Testis (tissue), 5 donors: ENCODE measurements at places on chromosomes 2 and 18. TPM values are rescaled to one million over a fixed set of nuclear protein-coding genes. Genes with fewer than 3 reads are reported as not detected.

GRCh38 chr2:69964353-69964841, 3.0 kb upstream of the ASPRV1 start:
- DNase-seq = no peak

GRCh38 chr2:11953258-11953657, 206.8 kb downstream of the LPIN1 start:
- no peak for DNase-seq

C2orf15 gene
- 1.7 TPM for total RNA-seq

DNA sequence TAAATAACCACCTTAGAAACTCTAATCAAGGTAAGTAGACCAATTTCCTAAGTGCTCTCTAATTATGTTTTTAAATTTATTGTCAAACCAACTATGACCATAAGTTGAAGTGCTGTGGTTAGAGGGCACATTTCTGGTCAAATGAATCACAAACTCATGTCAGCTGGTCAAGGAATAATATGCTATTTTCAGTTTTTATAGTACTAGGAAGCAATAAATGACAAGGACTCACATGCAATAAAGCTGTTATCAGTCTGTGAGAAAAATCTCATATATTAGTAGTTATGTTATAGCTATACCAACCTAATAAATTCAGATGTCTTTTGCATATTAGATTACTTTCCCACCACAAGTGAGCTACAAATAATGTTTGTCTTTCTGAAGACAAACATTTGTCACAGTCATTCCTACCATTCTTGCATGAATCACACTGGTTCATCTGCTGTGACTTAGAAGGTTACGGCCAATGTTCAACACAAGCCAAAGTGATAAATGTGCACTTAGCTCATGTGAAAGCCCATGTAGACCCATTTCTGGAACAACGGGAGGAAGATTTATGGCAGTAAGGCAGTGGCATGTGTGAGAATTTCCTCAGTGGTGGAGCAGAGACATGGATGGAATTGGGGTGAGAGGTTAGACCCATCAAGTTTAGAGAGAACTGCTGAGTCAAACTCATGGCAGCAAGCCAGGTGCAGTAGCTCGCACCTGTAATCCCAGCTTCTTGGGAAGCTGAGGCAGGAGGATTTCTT, 27.4 kb upstream of the CCNYL1 start:
- no peak for DNase-seq

SERPINB10 gene
- total RNA-seq = not detected

DNA sequence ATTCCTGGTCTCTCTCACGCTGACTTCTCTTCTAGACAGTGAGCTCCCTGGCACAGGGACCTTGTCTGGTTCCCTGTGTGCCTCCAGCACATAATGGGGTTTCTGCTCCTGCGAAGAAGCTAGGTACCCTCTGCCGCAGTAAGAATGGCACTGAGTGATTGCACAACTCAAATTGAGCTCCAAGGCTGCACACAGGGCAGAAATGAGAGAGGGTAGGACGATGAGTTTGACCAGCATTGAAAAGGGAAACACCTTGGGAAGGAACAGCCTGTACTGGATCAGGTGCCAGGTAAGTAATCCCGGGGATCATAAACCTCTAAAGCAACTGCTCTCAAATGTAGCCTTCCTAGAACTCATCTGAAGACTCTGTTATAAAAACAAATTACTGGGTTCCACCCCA, 21.0 kb upstream of the MSGN1 start:
- no peak for DNase-seq

DNA sequence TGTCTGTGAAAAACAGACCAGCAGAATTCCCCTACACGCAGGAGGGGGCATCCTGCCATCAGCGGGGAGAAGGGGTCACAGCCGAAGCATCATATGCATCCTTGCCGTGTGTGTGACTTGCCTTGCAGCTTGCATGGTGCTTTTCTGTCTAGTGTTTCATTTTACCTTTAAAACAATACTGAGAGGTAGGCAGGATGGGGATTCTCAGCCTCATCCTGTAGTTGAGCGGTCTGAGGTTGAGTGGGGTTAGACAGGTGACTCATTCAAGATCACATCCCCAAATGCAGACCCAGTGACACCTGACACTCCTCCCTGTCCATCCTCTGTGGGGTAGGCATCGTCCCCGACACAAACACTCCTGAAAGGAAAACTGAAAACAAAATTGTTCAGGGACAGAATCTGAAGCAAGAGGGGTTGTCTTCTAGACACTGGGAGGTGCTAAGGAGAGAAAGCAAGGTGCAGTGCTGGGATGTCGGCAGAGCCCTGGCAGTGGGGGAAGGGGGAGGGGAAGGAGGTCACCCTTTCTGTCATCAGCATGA, 7.9 kb downstream of the ARL4C start:
- DNase-seq = no peak

GRCh38 chr18:3029215-3029952, 16.4 kb upstream of the LPIN2 start:
- peak; percentile 87 for DNase-seq

DNA sequence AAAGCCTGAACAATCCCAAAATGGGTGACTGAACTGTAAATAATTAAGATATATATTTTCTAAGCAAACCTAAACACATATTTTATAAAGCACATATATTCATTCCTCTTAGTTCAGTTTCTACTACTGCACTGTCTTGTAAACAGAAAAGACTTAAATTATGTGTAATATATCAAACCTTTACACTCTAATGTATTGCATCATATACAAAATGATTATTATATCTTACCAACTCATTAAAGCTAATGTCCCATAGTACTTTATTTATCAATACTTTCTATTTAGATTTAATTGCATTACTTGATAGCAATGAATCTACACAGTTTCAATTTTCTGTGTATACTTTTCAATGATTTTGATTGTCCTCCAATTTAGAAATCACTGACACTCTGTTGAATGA, 111.0 kb downstream of the TMEM247 start:
- DNase-seq = no peak

DNA sequence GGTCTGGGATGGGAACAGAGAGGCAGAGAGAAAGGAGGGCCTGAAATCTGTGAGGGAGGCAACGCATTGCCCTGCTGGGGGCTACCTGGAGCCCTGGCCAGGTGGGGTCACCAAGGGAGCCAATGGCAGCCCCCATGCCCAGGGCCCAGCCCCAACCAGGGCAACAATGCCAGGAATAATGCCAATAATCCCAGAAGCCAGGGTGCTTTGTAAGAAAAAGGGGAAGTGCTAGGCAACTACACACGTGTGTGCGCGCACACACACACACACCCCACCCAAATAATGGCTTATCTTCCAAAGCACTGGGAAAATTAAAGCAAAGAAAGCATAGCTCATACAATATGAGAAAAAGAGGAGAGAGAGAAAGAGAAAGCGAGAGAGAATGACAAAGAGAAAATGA, 7.0 kb upstream of the CLEC4F start:
- DNase-seq = no peak

DNA sequence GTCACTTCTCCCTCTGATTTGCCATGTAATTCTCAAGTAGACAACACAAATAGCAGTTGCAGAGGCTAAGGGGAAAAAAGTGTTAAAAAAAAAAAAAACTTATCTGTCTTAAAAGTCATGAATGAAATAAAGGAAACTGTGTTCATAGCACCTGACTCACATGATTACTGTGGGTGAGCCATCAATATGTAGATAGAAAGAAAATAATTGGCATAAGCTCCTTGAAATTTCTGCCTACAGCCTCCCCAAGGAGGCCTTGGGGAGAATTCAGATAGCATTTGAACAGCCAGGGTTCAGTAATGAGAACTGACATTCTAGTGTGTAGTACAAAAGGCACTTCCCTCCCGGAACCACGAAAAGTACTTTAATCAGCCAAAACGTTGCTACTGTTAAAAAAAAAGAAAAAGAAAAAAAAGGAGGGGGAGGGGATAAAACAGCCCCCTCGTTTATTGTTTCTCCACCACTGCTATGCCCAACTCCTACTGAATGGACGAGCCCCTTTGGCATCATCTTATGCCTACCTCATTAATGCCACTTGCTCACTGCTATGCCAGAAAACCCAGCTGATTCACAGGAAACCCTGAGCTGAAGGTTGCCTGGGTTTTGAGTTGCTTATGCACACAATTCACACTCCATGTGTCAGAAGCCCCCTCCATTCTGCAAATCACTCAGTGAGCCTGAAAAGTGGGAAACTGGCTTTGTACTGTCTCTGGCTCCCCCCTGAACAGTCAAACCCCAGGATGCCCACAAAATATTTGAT, 65.5 kb upstream of the KLF7 start:
- no peak for DNase-seq

DNA sequence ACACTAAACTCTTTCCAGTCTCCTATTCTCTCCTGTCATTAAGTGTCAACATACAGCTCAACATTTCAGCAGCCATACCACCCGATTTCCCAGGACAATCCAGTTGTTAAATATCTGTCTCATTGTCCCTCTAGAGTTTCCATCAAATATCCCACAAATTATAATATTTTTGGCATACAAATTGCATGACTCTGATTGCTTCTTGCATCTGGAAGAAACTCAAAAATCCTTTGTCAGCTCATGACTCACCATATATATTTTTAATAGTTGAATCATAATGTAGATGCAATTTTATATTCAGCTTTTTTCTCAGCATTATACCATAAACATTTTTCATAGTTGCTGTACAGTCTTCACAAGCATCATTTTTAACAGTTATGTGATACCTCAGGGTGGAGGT, 7.2 kb downstream of the SLC30A3 start:
- no peak for DNase-seq

PLEK gene
- 2.4 TPM for total RNA-seq

GRCh38 chr2:8803658-8804379, 33.6 kb downstream of the KIDINS220 start:
- no peak for DNase-seq

GRCh38 chr2:170782673-170783072, 12.5 kb downstream of the ERICH2 start:
- no peak for DNase-seq

CPSF3 gene
- total RNA-seq = 54.4 TPM

DNA sequence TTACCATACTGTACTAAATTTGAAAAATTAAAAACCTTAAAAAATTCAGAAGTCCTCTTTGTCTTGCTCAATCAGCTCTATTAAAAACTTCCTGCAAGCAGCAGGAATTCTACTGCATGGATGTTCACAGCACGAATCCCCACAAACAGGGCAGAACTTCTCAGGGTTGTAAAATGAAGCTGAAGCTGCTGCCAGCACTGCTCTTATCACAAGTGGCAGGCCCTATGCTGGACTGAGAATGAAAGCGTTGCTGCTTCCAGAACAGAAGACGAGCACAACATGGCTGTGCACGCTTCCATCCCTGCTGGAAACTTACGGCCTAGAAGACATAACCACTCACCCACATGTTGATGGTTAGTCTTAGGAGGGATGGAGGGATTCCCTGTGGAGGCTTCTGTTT, 134.0 kb downstream of the RAB3GAP1 start:
- no peak for DNase-seq

CKAP2L gene
- 7.1 TPM for total RNA-seq

DNA sequence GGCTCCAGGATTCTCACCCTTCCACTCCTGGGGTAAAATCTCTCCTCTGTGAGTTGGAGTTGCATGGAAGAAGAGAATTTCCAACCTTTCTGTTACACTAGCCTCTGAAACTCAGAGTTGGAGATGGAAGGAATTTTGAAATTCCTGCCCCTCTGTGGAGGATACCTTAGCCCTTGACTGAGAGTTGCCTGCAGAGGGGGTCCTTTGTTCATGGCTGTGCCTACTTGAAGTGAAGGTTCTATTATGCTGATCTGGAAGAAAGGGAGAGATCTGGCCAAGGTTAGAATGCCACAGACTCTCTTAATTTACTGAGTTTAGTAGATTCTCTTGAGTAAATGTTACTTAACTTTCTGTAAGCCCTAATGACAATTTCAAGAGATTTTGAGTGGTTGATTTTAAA, 626.6 kb upstream of the GYPC start:
- no peak for DNase-seq

GRCh38 chr2:86615596-86615995, 8.1 kb downstream of the RNF103 start:
- DNase-seq = no peak

DNA sequence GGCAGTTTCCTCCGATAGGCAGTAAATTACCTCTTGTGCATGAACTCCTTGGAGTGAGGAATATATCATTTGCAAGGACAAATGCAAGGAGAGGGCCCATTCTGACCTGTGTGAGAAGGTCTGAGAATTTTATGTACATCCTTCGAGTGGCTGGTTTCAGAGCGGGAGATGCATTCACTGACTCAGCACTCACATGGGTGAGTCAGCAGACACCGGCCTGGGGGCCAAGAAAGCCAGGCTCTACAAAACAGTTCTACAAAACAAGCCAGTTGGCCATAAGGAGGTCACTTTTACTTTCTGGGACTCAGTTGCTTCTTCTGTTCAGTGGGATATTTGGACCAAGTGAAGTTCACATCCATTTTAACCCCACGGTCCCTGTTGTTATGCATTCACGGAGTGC, 35.3 kb downstream of the CYP26B1 start:
- DNase-seq = no peak

LOXL3 gene
- 15.2 TPM for total RNA-seq

- no peak for DNase-seq
Measured at GRCh38 chr2:61707984-61708852, 145.6 kb downstream of the FAM161A start.

LDLRAD4 gene
- total RNA-seq = 25.9 TPM

GRCh38 chr2:213202011-213202410, 50.6 kb upstream of the IKZF2 start:
- peak; percentile 16 for DNase-seq

GRCh38 chr2:12554224-12555011, 162.3 kb upstream of the TRIB2 start:
- no peak for DNase-seq

GRCh38 chr2:239876271-239876947, 148.7 kb downstream of the NDUFA10 start:
- DNase-seq = peak; percentile 7

ERFE gene
- 9.5 TPM for total RNA-seq

DNA sequence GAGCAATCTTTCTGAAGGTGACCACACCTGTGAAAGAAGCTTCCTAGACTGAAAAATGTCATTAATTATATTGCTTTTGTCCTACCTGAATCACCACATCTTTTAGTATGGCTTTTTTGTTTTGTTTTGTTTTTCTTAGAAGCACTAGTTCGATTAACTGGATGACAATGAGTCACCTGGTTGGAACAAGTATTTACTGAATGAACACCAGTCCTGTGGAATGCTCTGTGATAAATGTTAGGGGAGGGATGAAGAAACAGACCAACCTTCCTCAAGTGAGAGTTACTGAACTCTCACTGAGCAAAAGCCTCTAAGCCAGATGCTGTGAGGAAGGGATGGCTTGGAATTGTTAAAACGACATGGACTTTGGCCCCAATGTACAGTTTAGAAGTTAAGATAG, 26.8 kb upstream of the DCC start:
- no peak for DNase-seq

CXCR2 gene
- 0.12 TPM for total RNA-seq

SPDYA gene
- total RNA-seq = 40.9 TPM

- DNase-seq = no peak
Measured at GRCh38 chr2:49687918-49688317, 533.6 kb upstream of the FSHR start.

DNA sequence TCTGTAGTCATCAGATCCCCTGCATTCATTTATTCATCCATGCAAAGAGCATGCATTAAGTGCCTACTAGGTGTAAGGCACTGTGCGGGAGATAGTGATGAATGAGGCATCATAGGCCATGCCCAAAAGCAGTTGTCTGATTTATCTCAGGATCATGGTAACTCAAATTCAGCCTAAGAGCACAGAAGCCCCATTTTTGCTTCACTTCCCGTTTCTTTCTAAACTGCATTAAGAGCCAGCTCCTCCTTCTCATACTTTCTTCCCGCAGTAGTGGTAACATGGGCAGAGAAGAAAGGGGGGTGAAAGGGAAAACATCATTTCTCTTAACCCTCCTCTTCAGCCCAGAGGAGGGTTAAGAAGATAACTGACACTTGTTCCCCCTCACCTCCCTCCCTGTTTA, 2.9 kb downstream of the GPR45 start:
- no peak for DNase-seq

CRYGC gene
- not detected for total RNA-seq

GKN2 gene
- not detected for total RNA-seq

- DNase-seq = no peak
Measured at GRCh38 chr2:31049264-31049663, 89.0 kb downstream of the GALNT14 start.
